ENCODE measurements at places on chromosomes 11 and 22.
A peak's percentile ranks its signal among the peaks of the same experiment; 100 is the strongest.

GRCh38 chr11:13717331-13717730 is 48.9 kb downstream of the FAR1 start:
- DNase-seq: no peak

- no peak for DNase-seq
These were observed 6.9 kb downstream of the AP5B1 start for GRCh38 chr11:65773784-65774411.

DNA sequence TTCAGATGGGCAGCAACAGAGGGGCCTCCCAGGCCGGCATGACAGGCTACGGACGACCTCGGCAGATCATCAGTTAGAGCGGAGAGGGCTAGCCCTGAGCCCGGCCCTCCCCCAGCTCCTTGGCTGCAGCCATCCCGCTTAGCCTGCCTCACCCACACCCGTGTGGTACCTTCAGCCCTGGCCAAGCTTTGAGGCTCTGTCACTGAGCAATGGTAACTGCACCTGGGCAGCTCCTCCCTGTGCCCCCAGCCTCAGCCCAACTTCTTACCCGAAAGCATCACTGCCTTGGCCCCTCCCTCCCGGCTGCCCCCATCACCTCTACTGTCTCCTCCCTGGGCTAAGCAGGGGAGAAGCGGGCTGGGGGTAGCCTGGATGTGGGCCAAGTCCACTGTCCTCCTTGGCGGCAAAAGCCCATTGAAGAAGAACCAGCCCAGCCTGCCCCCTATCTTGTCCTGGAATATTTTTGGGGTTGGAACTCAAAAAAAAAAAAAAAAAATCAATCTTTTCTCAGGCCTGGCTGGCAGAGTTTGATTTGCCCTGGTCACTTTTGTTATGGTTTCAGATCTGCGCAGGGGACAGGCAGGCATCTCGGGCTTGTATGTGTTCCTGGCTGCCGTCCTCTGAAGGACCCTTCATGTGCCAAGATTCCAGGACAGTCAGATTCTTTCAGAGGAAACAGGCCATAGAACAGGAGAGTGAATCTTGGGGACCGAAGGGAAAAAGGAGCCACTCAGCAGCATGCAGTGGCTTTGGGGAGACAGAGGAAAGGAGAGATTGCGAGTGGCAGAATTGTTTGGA is 5.3 kb downstream of the TAGLN start:
- no peak for DNase-seq

GRCh38 chr11:62266558-62266957 is 3.4 kb upstream of the SCGB2A2 start:
- DNase-seq: no peak

- DNase-seq: peak; percentile 56
These were observed 864.2 kb downstream of the FAM181B start for GRCh38 chr11:81869351-81870065.

DNA sequence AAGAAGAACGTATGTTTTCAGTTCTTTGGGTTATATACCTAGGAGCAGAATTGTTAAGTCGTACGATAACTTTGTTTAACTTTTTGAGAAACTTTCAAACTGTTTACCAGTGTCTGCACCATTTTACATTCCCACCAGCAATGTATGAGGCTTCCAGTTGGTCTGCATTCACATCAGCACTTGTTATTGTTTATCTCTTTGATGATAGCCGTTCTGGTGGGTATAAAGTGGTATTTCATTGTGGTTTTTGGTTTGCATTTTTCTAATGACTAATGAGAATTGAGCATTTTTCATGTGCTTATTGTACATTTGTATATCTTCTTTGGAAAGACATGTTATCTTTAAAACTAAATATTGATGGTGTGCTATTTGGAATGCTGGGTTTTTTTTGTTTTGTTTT is 59.8 kb downstream of the KDM2A start:
- no peak for DNase-seq

- no peak for DNase-seq
These were observed 48.8 kb downstream of the MUC6 start for GRCh38 chr11:987671-988070.

- no peak for DNase-seq
These were observed 41.1 kb downstream of the MN1 start for GRCh38 chr22:27760474-27760873.

DNA sequence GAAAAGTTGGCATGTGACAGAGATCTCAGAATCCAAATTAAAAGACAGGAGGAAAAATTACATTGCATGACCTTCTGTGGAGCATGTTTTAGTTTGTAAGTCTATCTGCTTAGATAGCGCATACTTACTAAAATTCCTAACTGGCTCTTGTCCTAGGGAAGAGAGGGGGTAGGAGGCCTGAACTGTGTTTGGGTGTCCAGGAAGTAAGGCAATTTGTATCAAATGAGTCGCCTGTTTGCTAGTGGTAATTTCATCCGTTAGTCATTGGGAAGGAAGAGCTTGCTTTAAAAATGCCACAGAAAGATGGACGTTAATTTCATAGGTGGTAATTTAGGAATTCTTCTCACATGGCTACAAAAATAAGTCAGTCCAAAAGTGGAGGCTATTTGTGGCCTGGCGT is 18.5 kb downstream of the GRK3 start:
- DNase-seq: no peak

DNA sequence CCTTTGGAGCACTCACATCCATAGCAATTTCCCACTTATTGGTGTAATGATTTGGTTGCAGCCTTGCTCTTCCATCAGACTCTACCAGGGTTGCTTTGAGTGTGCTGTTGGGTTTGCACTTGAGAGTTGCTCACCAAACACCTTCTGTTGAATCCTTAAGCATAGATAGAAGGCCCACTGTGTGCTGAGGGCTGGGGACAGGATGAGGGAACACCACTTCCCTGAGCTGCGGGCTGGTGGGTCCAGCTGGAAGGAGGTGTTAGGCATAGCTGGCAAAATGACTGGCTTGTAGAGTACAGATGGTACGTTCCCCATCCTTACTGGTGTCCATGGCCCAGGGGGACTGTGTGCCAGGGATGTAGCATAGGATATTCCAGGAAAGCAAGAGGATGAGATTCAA is 3.9 kb downstream of the PRDM11 start:
- DNase-seq: no peak

- no peak for DNase-seq
These were observed 131.4 kb downstream of the DCDC1 start for GRCh38 chr11:31237819-31238760.

DNA sequence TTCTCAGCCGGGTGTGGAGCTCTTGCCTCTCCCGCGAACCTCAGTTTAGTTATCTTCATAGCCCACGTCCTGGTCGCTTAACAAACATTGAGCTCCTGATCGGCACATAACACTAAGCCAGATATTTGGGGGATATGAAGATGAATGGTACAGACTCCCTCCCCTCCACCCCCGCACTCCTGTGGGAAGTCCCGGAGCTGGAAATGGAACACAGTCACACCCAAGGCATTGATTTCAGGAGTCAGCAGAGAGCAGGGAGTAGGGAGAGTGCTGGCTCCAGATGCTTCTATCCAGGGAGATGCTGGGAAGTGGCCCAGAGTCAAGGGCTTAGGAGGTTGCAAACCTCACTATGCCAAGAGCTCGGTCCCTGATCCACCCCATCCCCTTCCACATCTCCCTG is 26.1 kb upstream of the CABP7 start:
- no peak for DNase-seq

DNA sequence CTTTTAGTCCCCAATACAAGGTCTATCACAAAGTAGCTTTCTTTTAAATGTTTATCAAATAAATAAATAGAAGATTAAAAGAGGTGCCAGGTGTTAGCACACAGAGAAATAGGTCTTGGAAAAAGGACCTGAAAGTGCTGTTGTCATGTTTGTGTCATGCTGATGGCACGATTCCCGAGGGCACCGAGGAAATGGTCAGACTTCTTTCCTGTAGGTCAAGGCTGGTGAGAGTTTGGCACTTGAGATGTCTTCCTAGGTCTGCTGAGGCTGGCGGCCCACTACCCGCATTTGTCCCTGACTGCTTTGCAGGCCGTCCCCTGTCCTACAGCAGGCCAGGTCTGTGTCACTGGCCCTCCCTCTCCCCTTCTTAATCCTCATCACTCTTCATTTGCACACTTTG is 112.1 kb downstream of the ATXN10 start:
- DNase-seq: no peak

- no peak for DNase-seq
These were observed 54.4 kb downstream of the GRAMD1B start for GRCh38 chr11:123484448-123484847.

- DNase-seq: no peak
These were observed 56.0 kb downstream of the LRRC4C start for GRCh38 chr11:41403458-41403857.

DNA sequence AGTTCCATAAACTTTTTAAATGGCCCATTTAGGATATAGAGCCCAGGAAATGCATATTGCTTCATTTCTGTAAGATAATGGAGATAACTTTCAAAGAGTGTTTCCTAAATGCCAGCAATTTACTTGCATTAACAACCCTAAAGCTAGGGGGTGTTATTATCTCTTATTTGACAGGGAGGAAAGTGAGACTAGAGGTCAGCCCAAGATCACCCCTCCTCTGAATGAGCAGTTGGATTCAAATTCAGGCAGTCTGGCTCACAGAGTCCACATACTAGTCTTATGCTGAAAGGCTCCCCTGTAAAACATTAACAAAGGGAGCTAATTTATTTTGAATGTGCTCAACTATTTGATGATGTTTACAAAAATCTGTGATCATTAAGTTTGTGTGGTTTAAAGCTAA is 49.9 kb upstream of the TRIM77 start:
- DNase-seq: no peak

- DNase-seq: no peak
These were observed 23.3 kb upstream of the FAR1 start for GRCh38 chr11:13644997-13645687.

GRCh38 chr11:36212564-36213392 is 76.4 kb downstream of the COMMD9 start:
- DNase-seq: no peak

- DNase-seq: no peak
These were observed 72.7 kb downstream of the KCNQ1 start for GRCh38 chr11:2517386-2518064.

GRCh38 chr11:64161037-64161436 is 4.9 kb downstream of the MACROD1 start:
- no peak for DNase-seq

DNA sequence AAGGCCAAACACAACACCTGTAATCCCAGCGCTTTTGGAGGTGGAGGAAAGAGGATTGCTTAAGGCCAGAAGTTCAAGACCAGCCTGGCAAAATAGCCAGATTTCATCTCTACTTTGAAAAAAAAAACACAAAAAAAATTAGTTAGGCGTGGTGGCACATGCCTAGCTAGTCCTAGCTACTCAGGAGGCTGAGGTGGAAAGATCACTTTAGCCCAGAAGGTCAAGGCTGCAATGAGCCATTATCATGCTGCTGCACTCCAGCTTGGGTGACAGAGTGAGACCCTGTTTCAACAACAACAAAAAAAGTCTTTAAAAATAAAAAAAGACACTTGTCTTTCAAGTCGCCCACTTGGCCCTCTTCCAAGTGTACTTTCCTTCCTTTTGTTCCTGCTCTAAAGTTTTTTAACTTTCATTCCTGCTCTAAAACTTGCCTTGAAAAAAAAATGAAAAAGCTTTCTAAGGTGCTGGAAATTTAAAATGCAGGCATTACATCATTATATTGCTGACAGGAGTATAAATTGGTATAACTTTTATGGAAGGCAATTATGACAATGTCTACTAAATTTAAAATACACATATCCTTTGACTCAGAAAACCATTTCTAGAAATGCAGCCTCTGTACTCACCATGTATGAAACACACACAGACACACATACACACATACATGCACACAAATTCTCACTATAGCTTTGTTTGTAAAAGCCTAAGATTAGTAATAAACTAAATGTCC is 12.7 kb downstream of the LIPT2 start:
- DNase-seq: no peak

DNA sequence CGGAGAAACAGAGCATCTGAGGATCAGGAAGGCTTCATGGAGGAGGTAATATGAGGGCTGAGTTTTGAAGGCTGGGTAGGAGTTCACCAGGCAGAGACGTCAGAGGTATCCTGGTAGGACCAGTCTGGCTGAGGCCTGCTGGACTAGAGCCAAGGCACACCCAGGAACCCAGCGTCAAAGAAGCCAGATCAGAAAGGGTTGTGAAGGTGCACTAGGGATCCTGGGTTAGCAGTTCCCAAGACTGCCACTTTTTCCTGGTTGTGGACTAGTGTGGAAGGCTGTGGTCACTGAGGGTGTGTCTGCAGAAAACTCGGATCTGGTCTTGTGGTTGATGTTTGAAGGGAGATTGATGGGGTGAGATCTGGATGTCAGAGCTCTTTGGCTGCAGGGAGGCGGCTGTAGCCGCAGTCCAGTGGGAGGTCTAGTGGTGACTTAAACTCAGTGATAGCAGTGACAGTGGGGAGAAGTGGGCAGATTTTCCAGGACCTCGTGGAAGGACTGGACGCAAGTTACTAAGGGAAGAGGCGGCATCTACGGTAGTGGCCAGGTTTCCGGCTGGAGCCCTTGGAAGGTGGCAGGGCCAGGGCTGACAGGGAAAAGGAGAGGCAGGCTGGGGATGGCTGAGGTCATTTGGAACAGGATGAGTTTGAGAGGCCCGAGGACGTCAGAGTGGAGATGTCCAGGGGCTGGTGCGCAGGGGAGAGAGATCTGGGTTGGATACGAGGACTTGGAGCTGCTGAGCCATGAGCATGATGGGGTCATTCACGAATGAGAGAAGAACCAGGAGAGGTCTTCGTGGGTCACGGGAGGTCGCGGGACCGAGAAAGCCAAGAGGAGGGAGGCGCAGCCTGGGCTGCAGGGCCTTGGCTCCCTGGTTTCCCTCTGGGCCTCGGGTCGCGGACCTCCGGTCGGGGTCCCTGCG is 10.9 kb downstream of the RELA start:
- no peak for DNase-seq

GRCh38 chr11:64207256-64208085 is 950 bp downstream of the FERMT3 start:
- peak; percentile 70 for DNase-seq

GRCh38 chr11:112962579-112963367 is 1.6 kb downstream of the NCAM1 start:
- no peak for DNase-seq

DNA sequence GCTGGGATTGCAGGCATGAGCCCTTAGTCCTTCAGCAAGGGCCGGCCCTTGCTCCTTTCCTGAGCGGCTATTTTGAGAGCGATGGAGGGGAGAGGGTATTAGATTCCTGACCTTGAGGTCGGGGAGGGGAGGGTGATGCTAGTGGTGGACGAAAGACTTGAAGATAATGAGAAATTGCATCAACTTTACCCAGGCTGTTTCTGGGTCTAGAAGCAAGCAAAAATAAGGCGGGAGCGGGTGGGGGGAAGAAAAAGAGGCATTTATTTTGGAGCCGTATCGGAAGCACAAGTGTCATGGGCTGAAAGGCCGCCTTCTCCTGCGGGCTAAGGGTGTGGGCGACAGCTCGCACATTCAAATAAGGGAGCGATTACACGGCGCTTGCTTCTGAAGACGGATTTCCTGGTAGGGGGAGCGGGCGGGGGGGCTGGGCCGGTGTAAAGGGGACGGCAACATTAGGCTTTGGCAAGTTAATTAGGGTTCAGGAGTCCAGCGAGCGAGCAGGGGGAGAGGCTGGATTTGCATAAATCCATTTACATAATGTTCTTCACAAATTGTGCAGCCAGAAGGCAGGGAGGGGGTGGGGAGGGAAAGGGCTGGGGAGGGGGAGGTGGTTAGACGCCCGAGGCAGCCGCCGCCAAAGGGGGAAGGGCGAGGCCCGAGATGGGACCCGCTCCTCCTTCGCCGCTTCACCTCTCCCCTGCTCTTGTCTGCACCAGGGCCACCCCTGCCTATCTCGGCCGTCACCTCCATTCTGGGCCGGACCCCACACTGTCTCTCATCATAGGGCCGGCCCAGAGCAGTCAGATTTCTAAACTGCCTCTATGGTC is 245.9 kb downstream of the MIAT start:
- no peak for DNase-seq

All from activated CD4-positive, CD25-positive, alpha-beta regulatory T cell (primary cell).